ENCODE measurements at places on chromosomes 7 and 10.
A peak's percentile ranks its signal among the peaks of the same experiment; 100 is the strongest.

DNA sequence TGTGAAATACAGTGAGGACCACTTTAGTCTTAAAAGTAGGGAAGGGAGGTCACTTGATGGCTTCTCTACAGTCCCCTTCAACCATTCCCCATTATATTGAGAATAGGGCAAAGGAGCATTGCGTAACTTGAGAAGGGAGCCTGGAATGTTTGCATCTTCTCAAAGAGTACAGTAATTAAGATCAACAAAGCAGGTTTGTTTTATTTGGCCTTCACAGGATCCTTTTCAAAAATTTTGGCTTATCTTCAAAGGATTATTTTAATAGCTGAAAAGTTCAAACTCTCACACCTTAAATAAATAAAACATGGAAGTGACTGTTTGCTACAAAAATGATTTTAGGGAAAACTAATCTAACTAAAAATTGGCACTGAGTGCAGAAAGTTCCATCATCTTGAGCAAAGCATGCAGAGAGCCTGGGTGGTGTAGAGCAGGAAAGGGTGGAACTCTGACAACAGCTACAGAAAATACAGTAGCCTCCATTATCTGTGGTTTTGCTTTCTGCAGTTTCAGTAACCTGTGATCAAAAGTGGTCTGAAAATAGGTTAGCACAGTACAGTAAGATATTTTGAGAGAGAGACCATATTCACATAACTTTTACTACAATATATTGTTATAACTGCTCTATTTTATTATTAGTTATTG, 214.0 kb downstream of the MDFIC start:
- DNase-seq = no peak

DNA sequence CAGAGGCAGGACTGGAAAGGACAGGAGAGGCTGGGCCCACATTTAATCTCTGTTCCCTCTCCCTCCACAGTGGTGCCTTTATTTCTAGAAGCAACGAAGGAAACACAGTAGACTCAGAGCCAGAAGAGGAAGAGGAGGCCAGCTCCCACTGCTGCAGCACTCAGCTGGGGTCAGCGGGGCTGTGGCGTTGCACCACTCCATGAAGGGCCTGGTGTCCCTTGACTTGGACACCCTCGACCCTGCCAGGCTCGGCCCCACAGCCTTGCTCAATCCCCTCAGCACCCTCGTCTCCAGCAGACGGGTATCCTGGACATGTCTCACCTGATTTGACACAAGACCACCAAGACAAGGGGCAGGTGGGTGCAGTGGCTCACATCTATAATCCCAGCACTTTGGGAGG, 38.8 kb downstream of the PRKAG2 start:
- DNase-seq = no peak

GRCh38 chr10:36188461-36188860, 546.4 kb upstream of the FZD8 start:
- no peak for DNase-seq

DNA sequence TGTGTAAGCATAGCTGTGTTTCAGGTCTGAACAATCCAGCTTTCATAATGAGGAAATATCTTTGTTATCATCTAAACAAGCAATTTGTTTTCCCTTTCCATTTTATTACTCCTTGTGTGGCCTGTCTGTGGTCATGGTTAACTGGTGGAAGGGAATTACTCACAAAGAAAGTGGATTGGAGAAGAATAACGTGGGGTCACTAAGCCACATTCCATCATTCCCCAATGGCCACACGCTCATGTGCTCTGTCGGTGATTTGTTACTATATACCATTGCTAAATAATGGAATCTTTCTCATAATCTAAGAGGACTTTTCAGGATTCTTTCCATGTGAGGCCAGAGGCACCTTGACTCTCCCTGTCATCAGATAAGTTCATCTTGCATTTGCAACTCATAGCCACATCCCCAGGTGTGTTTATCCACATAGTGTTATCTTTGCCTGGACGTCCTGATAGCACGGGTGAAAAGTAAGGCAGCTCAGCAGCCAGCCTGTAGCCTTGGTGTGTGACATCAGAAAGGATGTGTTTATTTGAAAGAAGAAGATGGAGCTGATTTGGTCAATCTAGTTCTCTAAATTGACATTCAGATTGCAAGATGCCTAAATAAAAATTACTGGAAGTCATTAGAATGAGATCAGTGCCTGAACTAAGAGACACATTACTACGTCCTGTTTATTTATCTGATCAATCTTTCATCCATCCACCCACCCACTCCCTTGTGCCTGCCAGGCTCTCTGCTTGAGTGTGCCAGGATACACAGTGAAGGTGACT, 128.9 kb downstream of the CELF2 start:
- no peak for DNase-seq

GRCh38 chr7:51369746-51370145, 53.1 kb upstream of the COBL start:
- DNase-seq = no peak

DNA sequence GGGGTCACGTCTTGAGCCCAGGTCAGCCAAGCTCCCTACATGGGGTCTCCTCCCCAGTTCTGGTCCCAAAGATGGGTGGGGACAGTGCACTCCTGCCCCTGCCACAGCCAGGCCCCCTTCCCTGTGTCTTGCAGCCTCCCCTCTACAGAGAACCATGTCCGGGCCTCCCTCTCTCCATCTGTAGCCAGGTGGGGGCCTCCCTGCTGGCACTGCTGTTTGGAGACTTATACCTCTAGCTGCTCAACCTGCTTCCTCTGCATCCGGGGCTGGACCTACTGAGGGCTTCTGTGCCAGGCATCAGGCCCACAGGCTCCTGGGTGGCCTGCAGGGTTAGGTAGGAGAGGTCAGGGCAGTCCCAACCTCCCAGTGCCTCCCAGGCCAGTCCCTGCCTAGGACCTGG, 7.9 kb downstream of the SH2B2 start:
- no peak for DNase-seq

DNA sequence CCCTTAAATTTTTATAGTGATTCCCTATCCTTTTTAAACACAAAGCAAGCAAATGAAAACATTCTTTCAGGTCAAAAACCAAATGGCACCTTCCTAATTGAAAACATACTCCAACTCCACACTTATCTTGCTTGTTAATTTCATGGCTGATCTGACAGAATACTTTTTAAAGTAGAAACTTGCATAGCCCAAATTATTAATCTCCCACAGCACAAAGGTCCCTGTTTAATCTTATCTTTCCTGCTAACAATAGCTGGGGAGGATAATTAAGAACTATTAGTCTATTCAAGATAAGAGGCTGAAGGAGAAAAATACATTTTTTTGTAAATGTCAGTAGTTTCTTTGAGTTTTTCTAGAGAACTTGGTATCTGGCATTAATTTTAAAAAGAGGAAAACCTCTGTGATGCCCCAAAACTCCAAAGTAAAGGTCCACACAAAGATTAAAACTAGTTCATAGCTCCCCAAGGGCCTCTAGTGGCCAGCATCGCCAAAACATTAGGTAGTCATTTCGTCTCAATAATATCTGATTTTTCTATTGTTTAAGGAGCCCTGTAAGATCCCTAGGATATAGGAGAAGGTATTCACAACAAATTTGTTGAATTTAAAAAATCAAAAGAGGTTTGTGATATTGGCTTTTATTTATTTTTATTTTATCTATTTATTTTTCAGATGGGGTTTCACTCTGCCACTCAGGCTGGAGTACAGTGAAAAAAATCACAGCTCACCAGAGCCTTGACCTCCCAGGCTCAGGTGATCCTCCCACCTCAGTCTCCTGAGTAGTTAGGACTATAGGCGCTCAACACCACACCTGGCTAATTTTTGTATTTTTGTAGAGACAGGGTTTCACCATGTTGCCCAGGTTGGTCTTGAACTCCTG, 14.7 kb downstream of the CDNF start:
- no peak for DNase-seq

- peak; percentile 66 for DNase-seq
Measured at GRCh38 chr7:12630513-12630819, 57.0 kb upstream of the ARL4A start.

DNA sequence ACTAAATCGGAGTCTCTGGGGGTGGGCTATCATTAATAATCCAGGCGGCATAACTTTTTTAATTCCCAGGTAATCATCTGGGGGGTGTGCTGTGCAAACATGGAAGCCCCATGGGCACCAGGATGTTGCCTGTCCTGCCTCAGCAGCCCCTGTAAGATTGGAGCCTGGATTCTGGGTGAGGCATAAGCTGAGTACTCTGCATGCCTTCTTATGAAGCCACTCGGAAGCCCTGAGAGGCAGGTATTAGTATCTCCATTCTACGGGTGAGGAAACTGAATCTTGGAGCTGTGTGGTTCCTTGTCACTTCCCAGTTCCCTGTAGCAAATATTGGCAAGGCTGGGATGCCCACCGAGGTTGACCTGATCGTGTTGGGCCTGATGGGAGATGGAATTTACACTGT, 7.4 kb upstream of the OPN4 start:
- DNase-seq = no peak

- no peak for DNase-seq
Measured at GRCh38 chr10:18650404-18650997, 886 bp downstream of the NSUN6 start.

GRCh38 chr10:95168694-95169093, 25.3 kb upstream of the ACSM6 start:
- DNase-seq = no peak
